ENCODE measurements at places on chromosomes 13 and 19.

GRCh38 chr19:10543059-10543419 is 665 bp upstream of the ATG4D start:
- no peak for DNase-seq

GRCh38 chr19:492091-492531 is 4.2 kb upstream of the MADCAM1 start:
- no peak for DNase-seq

DNA sequence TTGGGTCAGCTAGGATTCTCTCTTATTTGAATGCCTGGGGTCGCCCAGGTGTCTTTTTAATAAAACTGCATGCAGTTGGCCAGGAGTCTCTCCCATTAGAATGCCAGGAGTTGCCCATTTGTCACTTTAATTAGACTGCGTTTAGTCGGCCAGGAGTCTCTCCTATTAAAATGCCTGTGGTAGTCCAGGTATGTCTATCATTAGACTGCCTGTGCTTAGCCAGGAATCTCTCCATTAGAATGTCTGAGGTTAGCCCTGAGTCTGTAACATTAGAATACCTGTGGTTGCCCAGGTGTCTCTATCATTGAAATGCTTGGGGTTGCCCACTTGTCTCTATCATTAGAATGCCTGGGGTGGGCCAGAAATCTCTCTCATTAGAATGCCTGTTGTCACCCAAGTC is 1470.9 kb downstream of the UQCRFS1 start:
- no peak for DNase-seq

DNA sequence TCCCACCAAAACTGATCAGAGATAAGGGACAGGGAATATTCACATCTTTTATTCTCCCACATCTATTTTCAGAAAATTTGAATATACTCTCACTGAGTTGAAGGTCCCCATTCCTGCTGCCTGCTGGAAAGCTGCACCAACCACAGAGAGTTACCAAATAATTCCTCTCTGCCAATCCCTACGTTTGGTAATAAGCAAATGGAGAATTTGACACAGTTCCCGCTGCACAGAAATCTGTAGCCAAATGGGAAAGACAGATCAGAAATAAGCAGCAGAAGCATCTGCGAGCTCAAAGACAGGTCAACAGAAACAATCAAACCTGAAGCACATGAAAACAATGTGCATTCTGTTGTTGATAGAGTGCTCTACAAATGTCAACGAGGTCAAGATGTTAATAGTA is 9.9 kb downstream of the ZNF112 start:
- no peak for DNase-seq

- DNase-seq, result no peak
Measured at GRCh38 chr19:50317115-50317514, 12.1 kb downstream of the KCNC3 start.

GRCh38 chr13:34217343-34218025 is 399.5 kb downstream of the RFC3 start:
- DNase-seq, result no peak

DNA sequence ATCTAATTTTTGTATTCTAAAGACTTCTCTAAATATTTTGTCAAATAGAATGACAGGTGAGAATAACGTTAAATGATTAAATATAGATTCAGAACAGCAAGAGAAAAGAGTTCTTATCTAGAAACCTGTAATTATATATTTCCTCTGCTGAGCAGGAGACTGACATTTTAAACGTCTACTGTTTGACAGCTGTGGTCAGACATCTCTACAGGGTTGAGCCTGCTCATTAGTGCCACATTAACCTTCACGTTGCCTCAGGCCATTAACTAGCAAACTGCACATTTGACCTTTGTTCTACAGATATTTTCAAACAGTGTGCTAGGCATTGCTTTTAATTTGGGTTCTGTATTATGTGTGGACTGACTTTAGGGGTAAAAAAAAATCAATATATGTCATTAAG is 347.5 kb downstream of the GPC5 start:
- no peak for DNase-seq

DNA sequence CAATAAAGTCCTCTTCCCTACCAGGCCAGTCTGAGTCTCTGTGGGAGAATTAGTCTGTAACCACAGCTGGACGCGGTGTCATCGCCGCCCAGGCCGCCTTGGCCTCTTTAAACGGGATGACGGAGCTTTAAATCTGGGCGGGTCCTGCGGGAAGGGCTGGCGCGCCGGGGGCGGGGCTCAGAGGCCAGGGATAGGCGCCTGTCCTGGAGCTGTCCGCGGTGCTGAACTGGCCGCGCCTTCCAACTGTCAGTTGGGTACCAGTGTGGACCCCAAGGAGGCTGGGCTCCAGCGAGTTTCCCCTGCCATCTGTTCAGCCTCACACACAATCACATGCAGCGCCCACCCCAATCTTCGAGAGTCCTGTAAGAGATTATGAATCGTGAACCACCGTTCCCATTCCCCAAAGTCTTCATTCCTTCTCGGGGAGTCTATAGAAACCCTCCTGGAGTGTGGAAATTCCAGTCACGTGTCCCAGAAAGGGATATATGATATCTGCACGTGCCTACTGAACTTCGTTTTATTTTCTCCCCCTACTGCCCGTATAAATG is 11.5 kb downstream of the APLP1 start:
- peak; percentile 27 for DNase-seq
